ENCODE measurements at places on chromosomes 16 and 17.

- DNase-seq = no peak
These were observed 15.7 kb upstream of the ABCC3 start for GRCh38 chr17:50618941-50619340.

- DNase-seq = peak; percentile 39
These were observed 326.6 kb downstream of the PHKB start for GRCh38 chr16:47787696-47788095.

DNA sequence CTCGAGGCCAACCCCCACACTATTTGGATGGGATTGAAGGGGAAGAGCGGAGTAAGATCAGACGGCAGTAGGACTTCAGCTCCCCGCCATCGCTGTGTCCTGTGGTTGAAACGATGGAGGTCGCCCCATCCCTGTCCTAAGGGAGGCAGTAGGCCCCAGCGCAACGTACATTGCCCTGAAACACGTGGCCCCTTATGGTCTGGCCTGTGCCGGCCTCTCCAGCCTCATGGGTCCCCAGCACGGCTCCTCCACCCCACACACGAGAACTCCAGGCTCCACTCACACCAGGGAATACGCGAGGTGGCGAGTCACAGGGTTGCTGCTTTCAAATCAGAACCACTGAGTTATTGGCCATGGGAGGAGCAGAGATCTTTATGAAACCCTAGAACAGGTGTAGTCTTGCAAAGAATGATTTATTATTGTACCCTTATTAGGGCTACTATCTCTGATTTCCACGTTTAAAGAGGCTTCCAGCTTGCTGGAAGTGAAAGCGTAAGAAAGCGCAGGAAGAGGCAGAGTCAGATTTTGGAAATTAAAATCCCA is 669 bp upstream of the DCTPP1 start:
- DNase-seq = no peak

DNA sequence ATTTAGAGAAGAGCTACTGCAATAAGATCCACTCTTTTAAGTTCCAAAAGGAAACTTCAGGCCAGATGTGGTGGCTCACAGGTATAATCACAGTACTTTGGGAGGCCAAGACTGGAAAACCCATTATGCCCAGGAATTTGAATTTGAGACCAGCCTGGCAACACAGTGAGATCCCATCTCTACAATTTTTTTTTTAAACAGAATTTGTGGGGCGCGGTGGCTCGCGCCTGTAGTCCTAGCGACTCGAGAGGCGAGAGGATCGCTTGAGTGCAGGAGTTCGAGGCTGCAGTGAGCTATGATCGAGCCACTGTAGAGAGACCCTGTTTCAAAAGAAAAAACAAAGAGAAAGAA is 793 bp downstream of the COG7 start:
- no peak for DNase-seq

DNA sequence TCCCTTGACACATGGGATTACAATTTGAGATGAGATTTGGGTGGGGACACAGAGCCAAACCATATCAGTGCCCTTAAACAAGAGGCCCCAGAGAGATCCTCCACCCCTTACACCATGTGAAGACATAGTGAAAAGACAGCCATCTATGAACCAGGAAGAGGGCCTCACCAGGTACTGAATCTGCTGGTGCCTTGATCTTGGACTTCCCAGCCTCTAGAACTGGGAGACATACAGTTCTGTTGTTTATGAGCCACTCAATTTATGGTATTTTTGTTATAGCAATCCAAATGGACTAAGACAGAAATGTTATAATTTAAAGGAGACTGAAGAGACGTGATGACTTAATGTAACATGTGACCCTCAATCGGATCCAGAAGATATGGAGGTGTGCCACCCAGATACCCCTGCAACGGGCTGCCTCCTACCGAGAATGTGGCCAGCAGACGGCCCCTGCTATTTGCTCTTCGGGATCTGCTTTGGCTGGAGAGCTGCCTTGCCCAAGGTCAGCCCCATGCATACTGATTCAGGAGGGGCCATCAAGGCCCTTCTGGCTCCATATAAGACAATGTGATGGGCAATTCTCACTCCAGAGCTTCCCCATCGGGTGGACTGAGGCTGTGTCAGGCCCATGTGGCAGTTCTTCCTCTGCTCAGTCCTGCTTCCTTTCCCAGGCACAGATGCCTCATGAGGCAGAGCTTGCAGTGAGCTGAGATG is 80.6 kb downstream of the NETO2 start:
- no peak for DNase-seq

DNA sequence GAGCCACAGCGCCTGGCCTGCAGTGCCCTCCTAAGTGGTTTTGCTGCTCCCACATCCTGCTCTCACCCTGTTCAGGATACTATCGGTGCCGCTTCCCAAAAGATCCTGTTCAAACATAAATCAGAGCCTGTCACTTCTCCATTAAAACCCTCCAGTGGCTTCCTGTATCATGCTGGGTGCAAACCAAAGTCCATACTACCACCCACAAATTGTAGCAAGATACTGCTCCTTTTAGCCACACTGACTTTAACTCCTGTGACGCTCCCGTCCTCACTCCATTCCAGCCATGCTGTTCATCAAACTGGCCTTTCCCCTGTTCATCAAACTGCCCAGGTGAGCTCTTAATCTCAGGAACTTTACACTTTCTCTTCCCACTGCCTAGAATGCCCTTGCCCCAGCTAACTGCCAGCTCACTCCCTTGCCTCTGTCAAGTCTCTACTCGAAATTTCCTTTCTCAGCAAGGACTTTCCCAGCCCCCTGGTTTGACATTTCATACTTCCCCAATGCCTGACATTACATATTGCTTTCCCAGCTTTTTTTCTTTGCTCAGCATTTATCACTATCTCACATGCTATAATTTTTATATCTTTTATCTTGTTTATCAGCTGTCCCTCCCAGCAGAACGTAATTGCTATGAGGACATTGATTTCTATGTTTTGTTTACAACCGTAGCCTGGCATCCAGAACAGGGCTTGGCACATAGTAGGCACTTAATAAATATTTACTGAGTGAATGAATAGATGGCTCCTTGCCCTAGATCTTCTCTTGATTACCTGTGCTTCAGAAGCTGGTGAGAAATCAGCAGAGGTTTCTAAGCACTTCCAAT is 44.3 kb upstream of the SMURF2 start:
- no peak for DNase-seq

DNA sequence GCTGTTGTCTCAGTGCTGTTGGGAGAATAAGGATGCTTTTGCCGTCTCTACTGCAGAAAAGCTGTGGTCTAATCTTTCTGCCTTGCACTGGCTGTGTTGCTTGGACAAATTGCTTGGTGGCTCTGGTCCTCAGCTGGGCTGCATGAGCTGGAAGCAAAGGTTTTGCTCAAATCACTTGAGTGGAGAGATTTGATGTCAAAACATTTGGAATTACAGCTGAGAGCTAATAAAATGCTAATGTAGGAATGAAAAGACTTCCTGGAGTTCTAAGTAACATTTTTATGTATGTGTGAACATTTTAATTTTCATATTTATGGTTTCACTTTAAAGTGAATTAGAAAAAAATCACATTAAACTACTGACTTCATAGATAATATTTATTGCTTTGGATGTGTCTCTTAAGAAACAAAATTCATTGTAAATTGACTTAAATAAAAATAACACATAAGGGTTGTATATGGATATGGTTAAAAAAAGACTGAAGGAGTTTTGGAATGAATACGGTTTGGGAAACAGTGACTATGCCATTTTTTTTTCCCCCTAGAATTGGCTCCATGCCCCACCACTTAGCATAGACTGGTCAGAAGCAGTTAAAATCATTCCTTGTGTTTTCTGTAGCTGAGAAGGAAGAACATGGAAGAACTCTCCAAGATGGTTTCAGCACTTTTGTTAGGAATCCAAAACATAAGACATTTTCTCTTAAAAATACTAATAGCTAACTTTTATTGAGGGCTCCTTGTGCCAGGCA is 39.2 kb upstream of the FAM20A start:
- no peak for DNase-seq

DNA sequence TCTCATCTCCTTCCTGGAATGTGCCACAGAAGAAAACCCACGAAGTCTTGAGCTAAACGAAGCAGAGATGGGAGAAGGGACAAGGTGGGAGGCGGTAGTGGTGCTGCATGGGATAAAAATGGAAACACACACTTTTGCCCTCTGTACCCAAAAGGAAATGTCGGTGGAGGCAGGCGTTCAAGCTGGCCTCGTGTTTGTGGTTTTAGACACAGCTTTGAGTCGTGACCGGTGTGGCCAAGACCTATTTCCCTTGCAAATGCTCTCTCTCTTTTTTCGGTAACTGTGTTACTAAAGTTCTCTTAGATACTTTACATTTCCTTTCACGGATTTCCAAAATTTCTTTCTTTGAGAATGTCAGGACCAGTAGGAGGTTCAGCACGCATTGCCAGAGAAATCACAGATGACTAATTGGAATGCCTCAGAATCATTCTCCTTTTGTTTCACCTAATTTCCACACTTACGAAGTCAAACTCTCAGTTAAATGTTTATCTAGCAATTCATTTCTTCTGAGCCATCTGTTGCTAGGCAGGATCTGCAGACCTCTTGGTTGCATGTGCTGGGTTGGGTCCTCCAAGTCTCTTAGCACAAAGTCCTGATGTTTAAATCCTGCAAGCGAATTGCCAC is 412.3 kb downstream of the MAF start:
- no peak for DNase-seq

- DNase-seq = no peak
These were observed 5.3 kb upstream of the WDR24 start for GRCh38 chr16:695355-696089.

DNA sequence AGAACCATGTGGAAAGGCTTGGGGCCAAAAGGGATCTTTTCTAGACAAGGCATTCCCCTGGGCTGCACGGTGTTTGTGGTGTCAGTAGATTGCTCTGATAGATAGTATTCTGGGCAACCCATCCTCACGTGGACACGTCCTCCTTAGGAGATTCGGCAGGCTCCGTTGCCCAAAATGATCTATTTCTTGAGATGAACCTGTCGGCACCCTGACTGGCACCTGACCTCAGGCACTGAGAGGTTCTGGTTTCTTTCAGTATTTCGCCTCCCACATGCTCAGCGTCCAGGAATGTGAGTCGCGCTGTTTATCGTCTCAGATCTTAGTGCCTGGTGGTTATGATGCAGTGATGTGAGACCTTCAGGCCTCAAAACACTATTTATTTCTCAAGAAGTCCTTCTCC is 89.7 kb downstream of the MARCHF10 start:
- DNase-seq = peak; percentile 92
